HS-27A (cell line): ENCODE measurements at places on chromosomes 4 and X.

GRCh38 chr4:165627548-165627947, 245.5 kb upstream of the TLL1 start:
- DNase-seq = no peak

- DNase-seq = no peak
These were observed 107.2 kb downstream of the ANAPC4 start for GRCh38 chr4:25484243-25484721.

DNA sequence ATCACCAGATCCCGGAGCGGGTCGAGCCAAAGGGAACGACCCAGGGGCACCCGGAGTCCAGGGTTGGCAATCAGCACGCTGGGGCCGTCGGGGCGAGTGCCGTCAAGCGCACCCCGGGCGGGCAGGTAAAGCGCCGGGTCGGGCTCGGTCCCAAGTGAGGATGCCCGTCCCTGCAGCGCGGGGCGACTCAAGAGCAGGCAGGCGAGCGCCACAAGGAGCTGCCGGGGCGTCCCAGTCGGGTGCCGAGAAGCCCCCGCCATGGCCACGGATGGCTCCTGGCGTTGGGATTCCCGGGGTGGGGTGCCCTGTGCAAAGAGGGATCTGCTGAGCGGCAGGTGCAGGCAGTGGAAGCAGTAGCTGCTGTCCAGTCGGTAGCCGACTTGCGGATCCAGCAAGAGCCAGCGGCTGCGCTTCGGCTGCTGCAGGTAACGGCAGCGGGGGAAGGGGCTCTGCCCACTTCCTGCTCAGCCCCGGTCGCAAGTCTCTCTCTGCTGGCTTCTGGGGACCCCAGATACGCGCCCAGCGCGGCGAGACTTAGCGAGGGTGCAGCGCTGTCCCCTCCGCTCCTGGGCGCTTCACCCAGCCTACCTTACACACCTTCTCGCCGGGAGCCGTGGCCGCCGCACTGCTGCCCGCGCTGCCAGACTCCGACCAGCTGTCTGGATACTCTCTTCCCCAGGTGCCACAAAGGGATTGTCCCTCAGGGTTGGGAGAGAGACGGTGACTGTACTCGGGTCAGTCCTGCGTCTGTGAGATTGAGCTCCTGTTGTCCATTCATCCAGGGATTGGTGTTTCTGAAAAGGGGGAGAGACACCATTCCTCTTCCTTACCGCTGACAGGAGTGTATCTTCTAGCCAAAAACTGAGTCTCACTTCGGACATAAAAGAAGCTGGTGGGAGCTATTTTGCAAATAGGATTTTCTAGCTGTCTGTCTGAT, at the start of gene FREM3:
FREM3 (minus strand) TSS at position 260 of the 937 bp plus-strand sequence; CDS start at position 260, 0 bp downstream.
- no peak for DNase-seq

DNA sequence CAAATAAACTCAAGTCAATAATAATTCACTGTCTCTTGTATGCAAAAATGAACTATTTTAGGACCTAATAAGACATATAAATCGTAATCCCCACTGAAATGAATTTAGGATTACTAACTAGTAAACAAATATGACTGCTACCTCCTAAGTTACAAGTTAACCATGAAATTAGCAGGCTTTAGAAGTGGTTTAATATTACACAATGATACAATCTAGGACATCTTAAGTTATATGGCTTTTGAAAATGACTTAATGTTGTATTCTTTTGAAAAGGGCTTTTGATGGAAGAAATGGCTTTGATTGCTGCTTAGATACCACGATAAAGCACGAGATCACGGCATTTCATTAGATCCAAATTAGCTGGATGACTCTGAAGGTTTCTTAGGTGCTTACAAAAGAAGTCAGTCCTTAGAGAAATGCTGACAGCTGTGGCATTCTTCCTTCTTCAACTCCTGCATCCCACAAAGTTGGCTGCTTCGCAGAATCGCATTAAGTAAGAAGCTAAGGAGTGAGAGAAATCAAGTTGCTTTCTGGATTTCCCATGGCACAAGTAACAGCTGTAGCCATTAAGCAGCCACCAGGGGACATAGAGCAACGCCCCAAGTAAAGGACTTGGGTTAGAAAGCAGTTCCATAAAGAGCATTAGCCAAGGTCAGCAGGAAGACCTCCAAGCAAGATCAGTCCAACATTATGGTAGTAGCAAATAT, 6.9 kb downstream of the SLC10A7 start:
- DNase-seq = no peak

- DNase-seq = no peak
These were observed 1.3 kb downstream of the FAM9C start for GRCh38 chrX:13043138-13043537.

GRCh38 chr4:3073158-3074077, 920 bp downstream of the HTT-AS start:
- DNase-seq = no peak

DNA sequence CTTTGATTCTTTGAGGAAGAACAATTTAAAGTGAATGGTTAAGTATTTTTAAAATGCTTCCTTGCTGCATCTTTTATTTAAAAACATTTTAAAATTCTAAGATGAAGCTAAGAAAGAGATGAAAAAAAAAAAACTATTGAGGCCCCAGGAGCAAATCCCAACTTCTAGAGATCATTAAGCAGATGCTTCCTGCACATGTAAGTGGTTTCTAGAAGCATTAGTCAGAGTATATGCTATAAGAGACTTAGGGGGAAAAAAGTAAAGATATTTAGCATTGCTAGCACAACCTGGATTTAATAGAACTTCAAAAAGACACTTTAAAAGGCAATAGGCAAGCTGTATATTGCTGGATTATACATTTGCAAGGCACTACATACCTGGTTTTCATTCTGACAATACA, 64.7 kb downstream of the ZNF827 start:
- DNase-seq = no peak

- DNase-seq = no peak
These were observed 127.1 kb upstream of the DCAF8L1 start for GRCh38 chrX:28108186-28108945.

DNA sequence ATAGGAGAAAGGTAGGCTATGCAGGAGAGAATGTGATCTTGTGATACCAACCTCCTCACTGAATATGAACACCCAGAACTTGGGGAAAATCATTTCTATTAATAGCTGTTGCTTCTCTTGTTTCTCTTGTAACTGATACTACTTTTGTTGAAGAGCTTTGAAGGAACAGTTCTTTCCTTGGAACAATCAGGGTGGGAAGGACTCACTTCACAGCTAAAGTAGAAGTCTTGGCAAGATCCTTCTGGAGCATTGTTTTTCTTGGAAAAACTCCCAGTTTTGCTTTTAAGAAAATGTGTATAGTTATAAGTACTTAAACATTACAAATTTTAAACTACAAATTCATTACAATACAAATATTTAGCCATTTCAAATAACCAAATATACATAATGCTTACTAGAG, 19.1 kb upstream of the XK start:
- no peak for DNase-seq

DNA sequence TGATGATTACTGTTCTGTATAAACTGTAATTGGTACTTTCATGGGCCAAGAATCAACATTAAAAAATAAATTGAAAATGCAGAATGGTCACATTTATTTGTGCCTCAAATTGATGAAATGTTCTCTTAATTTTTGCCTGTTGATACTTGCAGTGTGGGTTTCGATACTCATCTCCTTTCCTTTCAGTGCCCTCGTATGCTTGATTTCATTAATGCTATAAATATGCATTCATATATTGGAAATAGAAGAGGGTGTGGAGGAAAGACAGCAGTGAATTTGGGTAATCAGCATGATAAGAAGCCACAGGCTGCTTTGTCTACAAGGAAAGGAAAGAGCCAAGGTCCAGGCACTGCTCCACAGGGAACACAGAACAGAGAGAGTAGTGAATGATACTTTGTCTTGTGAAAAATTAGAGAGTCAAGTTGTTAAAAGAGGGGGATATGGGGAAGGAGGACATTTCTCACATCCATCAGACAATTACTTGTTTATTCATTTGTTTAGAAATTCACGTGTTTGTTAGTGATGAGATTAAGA, 1.0 kb upstream of the DDX60 start:
- DNase-seq = no peak

- no peak for DNase-seq
These were observed 128.5 kb downstream of the LARP7 start for GRCh38 chr4:112765317-112765974.

DNA sequence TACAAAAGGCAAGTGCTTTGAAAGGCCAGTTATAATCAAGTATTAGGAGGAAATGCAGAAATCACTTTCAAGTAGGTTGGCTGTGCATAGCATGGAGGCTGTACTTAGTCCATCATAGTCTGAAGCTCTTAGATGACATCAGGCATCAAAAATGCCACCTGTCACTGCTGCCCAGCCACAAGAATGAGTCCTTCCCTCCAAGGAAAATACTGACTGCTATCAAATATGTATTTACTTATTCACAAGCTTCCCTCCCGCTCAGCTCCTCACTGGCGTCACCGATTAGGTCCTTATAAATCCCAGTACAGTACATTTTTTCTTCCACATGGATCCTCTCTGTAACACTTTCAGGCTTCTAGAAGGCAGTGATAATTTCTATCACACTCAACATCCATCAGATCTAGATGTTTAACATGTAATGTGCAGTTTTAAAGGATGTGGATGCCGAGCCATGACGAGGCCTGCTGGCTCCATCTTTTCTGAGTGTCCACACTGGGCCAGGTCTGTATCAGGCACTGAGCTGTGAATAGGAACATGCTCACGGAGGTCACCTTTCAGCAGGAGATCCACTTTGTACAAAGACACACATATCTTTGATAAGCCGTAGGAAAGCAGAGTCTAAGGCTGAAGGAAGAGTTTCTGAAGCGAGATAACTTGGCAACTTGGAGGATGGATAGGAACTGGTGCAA, 121.9 kb downstream of the PALLD start:
- no peak for DNase-seq

DNA sequence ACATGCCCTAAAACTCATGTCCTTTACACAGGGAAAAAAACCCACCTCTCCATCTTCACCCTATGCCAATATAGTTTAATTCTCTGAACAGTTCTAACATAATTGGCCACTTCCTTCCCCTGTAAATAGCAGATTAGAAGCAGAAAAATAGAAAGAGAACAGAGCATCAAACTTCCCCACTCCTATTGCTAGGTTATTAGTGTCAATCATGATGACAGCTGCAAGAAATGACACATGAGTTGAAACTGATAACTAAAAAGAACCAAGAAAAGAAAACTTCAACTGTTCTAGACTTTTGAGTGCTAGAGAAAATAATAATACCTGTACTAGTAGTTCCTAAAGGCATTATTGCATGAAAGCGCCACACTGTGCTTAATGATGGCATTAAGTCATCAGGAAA, 284.5 kb upstream of the TRPC5 start:
- DNase-seq = no peak

- no peak for DNase-seq
These were observed 16.5 kb upstream of the GALNT7 start for GRCh38 chr4:173152104-173152503.

- DNase-seq = no peak
These were observed 516.8 kb upstream of the FAM241A start for GRCh38 chr4:111628437-111628836.

- DNase-seq = no peak
These were observed 6.8 kb upstream of the MGST2 start for GRCh38 chr4:139658586-139659382.

- no peak for DNase-seq
These were observed 151.0 kb downstream of the PALLD start for GRCh38 chr4:168647646-168648375.

- DNase-seq = peak; percentile 26
These were observed 70.2 kb downstream of the GC start for GRCh38 chr4:71713611-71714203.

GRCh38 chrX:144946666-144947065, 300.6 kb upstream of the SPANXN1 start:
- DNase-seq = no peak

DNA sequence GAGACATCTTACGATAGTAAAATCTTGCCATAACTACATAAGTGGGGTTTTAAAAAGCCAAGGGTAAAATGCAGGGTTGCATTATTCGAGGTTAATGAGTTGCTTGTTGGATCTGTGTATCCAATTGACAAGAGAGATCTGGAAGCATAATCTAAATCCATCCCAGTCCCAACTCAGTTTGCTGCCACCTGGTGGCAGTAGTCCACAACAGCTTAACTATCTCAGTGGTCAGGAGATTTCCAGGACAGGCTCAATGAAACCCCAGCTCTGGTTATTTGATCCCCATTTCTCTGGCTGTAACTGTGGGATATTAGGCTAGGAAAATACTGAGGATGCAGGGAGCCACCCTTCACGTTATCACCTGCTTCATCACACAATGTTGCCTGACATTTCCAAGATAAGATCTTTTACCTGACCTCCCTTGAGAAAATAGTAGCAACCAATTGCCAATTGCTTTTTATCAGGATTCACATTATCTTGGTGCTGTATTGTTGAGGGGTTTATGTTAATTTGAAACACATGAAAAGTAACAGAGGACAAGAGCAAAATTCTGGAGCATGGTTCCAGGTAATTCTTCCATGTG, 88.2 kb upstream of the TNIP3 start:
- no peak for DNase-seq

DNA sequence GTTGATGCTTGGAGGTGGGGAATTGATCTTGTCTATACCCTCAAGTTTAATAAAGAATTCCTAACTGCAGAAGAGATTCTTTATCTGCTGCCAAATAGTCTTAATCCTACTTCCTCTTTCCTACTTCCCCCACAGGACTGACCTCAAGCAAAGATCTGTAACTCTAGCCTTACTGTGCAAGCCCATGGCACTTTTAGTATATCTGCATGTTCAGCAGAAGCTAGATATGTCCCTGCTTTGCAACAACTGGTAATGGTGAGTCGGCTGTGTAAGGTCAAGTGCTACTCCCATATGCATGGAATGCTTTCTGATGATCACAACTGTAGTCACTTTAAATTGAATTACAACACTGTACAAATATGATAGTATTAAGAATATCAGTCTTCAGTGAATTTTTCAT, 26.3 kb upstream of the PDS5A start:
- DNase-seq = peak; percentile 2

GRCh38 chr4:54588404-54588803, 69.4 kb upstream of the KIT start:
- no peak for DNase-seq

DNA sequence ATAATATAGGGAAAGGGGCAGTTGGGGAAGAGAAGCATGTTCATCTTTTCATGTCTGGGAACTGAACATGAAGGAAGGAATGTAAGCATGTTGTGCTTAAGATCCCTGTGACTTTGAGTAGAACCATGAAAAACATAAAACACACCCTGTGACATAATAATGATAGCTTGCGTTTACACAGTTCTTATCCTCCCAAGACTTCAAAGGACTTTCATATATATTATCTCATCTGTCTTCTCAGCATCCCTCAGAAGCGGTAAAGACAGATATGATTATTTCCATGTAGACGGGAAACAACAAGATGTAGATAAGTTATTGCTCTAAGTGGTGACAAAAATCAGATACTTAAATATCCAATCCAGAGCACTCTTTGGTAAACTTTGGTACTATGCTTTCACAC, 3.3 kb upstream of the SH3RF1 start:
- no peak for DNase-seq

DNA sequence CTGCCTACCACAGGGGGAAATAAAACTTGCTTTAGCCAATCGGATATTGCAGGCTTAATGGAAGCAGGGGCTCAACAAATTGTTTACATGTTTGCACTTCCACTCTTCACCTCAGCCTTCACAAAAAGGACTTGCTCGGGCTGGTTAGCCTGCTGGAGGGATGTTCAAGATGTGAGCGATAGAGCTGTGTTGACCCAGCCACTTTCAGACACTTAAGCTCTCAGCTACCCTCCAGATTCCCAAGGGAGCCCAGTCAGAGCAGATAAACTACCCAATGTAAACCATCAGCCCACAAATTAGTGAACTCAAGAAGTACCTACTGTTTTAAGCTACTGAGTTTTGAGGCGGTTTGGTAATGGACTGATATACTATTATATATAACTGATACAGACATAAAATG, 508.4 kb upstream of the FTHL17 start:
- DNase-seq = no peak

GRCh38 chr4:176270669-176271068, 1.6 kb upstream of the ASB5 start:
- peak; percentile 90 for DNase-seq
